ENCODE measurements at places on chromosomes 2 and 18. TPM values are rescaled to one million over a fixed set of nuclear protein-coding genes. Genes with fewer than 3 reads are reported as not detected.

The PLB1 gene
- total RNA-seq, result 1.9 TPM

- no peak overlapping the region for H3K27ac ChIP-seq
- H3K36me3 ChIP-seq, result no peaks in the 10 kb centered on the region
- H3K4me1 ChIP-seq, result no peaks in the 10 kb centered on the region
- no peaks in the 10 kb centered on the region for H3K27me3 ChIP-seq
- DNase-seq, result no peak
Observed at GRCh38 chr18:38751898-38752297, 1186.3 kb upstream of the CELF4 start.

- H3K36me3 ChIP-seq, result no peaks in the 10 kb centered on the region
- no peak for DNase-seq
- H3K4me1 ChIP-seq, result no peaks in the 10 kb centered on the region
- no peaks in the 10 kb centered on the region for H3K27me3 ChIP-seq
- no peak overlapping the region for H3K27ac ChIP-seq
- H3K4me3 ChIP-seq, result no peak overlapping the region
Observed at GRCh38 chr2:67054728-67055127, 342.4 kb upstream of the ETAA1 start.

DNA sequence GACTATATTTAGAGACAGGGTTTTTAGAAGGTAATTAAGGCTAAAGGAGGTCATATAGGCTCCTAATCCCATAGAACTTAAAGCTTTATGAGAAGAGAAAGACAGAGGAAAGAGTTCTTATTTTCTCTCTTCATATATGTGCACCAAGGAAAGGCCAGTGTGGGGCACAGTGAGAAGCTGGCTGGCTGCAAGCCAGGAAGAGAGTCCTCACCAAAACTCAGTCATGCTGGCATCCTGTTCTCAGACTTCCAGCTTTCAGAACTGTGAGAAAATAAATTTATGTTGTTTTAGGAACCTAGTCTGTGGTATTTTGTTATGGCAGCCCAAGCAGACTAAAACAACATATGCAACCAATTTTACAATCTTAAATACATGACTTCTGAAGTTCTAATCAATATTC, 31.5 kb upstream of the ATIC start:
- no peaks in the 10 kb centered on the region for H3K36me3 ChIP-seq
- no peak overlapping the region for H3K4me3 ChIP-seq
- no peaks in the 10 kb centered on the region for H3K27me3 ChIP-seq
- H3K27ac ChIP-seq, result no peak overlapping the region
- no peak for DNase-seq
- no peaks in the 10 kb centered on the region for H3K4me1 ChIP-seq

Data from astrocyte (in vitro differentiated cells and primary cell).